Fibroblast of pulmonary artery (primary cell): ENCODE measurements at places on chromosomes 5 and 9.
A peak's percentile ranks its signal among the peaks of the same experiment; 100 is the strongest.

DNA sequence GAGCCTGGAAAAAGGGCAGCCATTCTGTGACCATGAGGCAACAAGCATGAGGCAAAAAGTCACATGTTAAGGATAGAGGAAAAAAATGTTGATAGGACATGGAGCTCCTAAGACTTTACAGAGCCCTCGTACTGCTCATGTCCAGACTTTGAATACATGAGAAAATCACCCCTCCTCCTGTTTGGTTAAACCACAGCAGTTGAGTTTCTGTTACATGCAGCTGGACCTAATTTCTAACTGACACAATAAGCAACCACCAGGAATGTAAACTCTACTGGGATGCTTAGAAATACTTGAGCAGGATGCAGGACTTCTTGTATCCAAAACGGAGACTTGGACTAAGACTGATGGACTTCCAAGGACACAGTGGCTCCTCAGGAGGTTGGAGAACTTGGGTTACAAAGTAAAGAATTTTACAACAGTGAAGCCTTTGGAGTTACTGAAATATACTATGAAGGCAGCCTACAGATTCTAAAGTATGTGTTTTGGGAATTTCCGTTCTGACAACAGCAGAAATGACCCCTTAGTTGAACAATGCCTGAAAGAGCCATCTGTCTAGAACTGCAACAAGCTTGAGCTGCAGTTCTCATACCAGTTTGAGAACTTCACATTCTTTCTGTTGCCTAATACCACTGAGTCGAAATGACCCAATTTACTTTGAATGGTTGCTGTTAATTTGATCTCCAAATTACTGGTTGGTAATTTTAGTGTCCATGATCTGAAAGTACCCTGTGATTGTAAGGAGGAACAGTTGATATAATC, 268.9 kb downstream of the PIK3R1 start:
- peak; percentile 55 for DNase-seq

- DNase-seq: no peak
Measured at GRCh38 chr5:76221311-76221710, 138.1 kb downstream of the SV2C start.

- no peak for DNase-seq
Measured at GRCh38 chr5:175681045-175681967, 23.4 kb downstream of the HRH2 start.

GRCh38 chr9:116045083-116045482, 108.5 kb upstream of the PAPPA start:
- no peak for DNase-seq

DNA sequence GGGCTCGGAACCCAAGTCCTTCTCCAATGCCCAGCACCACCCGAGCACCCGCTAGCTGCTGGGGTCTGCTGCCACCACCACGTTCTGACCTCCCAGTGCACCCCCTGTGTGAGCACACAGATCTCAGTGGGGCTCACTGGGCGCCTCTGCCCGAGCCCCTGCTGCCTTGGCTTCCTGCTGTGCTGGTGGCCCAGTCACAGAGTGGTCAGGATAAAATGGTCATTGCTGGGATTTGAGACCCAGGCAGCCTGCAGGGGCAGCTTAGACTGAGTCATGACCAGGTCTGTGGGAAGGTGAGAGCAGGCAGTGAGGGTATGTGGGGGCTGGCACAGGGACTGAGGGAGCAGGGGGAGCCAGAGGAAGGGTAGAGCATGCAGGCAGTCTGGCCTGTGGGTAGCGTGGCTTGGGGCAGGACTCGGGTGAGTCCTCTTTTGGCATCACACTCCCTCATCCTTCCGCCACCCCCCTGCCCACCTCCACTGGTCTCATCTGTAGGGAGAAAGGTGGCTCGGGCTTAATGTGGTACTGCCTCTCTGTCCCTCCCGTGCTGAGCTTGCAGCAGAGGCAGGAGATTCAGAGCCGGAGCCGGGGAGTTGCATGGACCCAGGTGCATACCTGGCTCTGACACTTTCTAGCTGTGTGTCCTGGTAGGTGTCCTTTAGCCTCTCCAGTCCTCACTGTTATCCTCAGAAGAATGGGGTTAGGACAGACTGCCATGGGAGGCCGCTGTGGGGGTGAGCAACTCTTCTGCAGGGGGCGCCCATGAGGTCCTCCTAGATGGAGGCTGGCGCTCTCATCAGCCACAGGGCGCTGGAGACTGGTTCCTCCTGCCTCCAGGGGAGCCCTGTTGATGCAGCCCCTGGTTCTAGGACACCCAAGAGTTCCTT, 32.1 kb downstream of the USP20 start:
- DNase-seq: no peak

DNA sequence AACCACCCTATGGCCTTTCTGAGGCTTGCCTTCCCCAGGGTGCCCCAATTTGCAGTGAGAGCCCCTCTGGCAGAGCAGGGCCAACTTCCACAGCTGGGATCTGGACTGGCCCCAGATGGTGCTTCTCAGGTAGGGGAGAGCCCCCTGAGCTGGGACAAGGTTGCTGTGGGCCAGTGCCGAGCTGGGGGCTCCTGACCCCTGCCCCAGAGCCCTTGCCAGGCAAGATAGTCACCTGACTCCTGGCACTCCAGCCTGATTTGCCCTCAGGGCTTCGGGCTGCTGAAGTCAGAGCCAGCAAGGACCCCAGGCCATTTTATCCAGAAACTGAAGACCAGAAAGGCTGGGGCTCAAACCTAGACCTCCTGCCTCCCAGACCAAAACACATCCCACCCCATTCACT, 33.4 kb upstream of the AKNA start:
- DNase-seq: no peak

DNA sequence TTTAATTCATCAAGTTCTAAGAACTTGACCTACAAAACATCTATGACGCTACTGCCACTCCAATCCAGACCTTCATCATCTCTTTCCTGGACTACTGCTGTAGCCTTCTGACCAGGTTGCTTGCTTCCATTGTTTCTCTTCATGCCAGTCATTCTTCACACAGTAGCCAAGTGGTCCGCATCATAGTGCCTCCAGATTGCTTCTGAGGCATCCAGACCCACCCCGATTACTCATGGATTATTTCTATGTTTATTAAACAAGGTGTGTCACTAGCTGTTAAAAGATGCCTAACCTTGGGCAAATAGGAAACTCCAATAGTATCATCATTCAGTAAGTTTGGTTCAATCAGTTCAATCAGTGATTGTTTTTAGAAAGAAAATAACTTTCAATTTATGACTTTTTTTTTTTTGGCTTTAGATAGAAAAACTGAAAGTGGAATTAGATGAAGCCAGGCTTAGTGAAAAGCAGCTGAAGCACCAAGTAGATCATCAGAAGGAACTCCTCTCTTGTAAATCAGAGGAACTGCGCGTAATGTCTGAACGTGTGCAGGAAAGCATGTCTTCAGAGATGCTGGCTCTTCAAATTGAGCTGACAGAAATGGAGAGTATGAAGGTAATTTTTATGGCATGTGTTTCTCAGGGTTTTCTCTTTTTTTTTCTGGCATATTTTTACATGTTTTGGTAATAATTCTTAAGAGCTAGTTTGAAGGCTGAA, 9.5 kb downstream of the SPDL1 start:
- DNase-seq: no peak
